ENCODE measurements at places on chromosomes 7 and 10. TPM values are rescaled to one million over a fixed set of nuclear protein-coding genes. Genes with fewer than 3 reads are reported as not detected.
A peak's percentile ranks its signal among the peaks of the same experiment; 100 is the strongest.

DNA sequence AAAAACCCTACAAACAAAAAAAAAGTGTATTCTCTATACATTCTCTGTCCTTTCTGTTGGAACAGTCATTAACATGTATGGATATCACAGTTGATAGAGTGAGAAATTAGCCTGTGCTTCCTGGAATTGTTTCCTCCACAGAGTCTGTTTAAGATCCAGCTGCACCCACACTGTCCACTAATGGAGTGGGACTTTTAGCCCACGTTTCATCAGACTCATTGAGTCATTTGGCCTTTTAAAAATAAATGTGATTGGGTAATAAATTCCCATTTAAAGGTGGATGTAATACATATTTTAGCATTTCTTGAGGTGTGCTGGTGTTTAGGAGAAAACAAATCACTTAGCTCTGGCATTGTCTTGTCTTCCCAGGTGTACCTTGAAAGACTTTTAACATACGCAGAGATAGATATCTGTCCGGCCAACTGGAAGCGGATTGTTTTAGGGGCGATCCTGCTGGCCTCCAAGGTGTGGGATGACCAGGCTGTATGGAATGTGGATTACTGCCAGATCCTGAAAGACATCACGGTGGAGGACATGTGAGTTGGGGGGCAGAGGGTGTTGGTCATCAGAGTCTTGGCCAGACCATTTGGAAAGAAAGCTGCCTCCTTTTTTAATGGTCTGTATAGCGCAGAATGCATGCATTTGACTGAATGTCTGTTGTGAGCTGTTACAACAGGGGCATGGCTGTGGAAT lies 52.3 kb upstream of the GJD4 start:
- no peaks in the 10 kb centered on the region for H3K4me1 ChIP-seq
- DNase-seq, result no peak
- H3K27ac ChIP-seq, result no peak overlapping the region
- no peaks in the 10 kb centered on the region for H3K27me3 ChIP-seq
- peaks cover 19% of the 10 kb centered on the region for H3K36me3 ChIP-seq

DNA sequence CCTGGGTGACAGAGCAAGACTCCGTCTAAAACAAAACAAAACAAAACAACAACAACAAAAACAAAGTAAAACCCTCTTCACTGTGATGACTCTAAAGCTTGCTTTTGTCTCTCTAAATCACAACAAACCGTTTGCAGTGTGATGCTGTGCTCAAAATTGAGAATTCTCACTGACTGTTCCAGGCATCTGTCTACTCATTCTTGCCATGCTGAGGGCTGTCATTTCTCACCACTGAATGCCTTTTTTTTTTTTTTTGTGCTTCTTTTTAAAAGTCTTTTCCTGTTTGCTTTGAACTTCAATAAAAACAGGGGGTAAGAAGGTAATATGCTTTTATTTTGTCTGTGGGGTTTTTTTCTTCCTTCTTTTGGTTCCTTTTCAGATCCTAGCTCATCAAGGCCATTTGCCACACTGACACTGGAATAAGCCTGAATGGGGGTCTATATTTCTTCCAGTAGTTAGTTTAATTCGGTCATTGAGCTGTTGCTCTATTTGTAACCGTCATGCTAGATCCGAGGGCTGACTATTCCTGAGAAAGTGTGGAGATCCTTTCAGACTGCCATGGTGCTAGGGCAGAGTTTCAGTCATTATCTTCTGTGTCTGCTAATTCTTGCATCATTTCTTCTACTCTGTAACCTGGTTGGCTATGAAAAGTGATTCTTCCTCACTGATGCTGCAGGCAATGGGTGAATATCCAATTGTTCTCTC lies 10.6 kb downstream of the FAS start:
- H3K4me3 ChIP-seq, result no peak overlapping the region
- peaks cover 27% of the 10 kb centered on the region for H3K4me1 ChIP-seq
- H3K27ac ChIP-seq, result no peak overlapping the region

GRCh38 chr7:98365863-98366561 lies 34.9 kb downstream of the BAIAP2L1 start:
- no peaks in the 10 kb centered on the region for H3K4me1 ChIP-seq
- H3K36me3 ChIP-seq, result no peaks in the 10 kb centered on the region
- no peak overlapping the region for H3K27ac ChIP-seq

DNA sequence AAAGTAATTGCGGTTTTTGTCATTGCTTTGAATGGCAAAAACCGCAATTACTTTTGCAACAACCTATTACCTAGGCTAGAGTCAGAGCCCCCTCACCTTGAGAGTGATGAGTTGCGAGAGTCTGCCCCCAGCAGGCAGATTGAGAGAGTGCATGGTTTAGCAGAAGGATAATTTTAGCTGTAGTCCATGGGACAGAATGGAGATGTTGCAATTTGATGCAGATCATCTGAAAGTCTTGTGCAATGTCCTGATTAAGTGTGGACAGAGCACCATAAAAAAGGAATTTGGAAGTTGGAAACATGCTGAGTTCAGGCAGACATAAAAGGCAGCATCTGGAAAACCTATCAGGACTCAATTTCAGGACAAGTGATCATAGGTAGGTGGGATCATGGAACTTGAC lies 48.7 kb downstream of the GPR141 start:
- H3K4me3 ChIP-seq, result no peak overlapping the region
- no peaks in the 10 kb centered on the region for H3K27me3 ChIP-seq
- no peak overlapping the region for H3K27ac ChIP-seq
- peak; percentile 51 for DNase-seq
- no peaks in the 10 kb centered on the region for H3K4me1 ChIP-seq
- no peaks in the 10 kb centered on the region for H3K36me3 ChIP-seq

DNA sequence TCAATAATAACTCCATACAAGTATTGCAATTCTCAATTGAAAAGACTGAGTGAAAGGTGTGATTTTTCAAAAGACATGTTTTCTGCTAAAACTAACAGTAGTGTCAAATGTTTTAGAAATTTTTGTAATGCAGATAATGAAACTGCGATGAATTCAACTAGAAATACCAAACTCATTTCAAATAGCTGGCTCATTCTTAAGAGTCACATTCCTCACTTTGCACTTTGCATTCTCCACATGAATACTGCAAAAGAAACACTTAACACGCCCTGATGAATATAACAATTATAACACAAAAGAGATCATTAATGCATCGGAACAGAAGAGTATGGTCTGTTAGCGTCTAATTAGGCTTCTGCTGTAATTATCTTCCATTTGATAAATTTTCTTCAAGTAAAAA lies 15.5 kb upstream of the TSPAN12 start:
- H3K27me3 ChIP-seq, result peaks cover 17% of the 10 kb centered on the region
- no peaks in the 10 kb centered on the region for H3K36me3 ChIP-seq
- no peaks in the 10 kb centered on the region for H3K4me1 ChIP-seq
- no peak overlapping the region for H3K27ac ChIP-seq
- no peak for DNase-seq

GRCh38 chr7:49344556-49344955 lies 420.2 kb downstream of the CDC14C start:
- no peaks in the 10 kb centered on the region for H3K36me3 ChIP-seq
- H3K4me3 ChIP-seq, result no peak overlapping the region
- no peak for DNase-seq
- no peaks in the 10 kb centered on the region for H3K4me1 ChIP-seq
- no peaks in the 10 kb centered on the region for H3K27me3 ChIP-seq

DNA sequence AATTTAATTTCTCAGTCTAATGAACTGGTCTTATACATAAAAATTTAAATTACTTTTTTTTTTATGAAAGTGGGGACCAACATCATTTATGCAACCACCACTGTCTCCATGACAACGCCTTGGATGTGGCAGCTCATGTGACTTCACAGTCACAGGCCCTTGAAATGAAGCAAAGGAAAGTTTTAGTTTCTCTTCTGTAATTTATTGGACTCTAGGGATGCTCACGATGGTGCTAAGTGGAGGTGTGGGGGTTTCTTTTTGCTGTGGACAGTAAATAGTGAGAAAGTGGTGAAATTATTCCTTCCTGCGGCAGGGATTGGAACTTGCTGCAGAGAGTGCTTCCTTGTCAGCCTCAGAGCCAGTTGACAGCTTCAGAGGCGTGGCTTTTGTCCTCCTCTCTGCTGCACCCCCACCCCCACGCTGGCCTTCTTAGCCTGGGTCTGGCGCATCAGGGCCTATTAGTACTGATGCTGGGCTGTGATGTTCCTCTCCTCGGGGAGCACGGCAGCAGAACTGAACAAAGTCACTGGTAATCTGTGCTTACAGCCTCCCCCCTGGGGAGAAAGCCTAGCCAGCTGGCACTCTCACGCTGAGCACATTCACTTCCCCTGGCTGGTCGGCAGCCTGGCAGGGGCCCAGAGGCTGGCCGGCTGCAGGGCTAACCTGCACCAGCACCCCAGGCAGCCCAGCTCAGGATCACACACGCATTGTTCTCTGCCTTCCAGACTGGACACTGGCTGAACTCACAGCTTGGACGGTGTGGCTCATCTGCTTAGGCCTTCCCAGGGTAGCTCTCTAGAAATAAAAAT lies 517.5 kb upstream of the GALNT17 start:
- DNase-seq, result peak; percentile 91
- peak overlapping the region; percentile 24 for H3K4me3 ChIP-seq
- H3K4me1 ChIP-seq, result no peaks in the 10 kb centered on the region
- H3K27ac ChIP-seq, result peak overlapping the region; percentile 54

GRCh38 chr10:91493313-91493712 lies 83.2 kb downstream of the HECTD2 start:
- H3K4me1 ChIP-seq, result no peaks in the 10 kb centered on the region
- no peak overlapping the region for H3K4me3 ChIP-seq
- DNase-seq, result peak; percentile 53
- H3K27ac ChIP-seq, result no peak overlapping the region
- no peaks in the 10 kb centered on the region for H3K27me3 ChIP-seq
- H3K36me3 ChIP-seq, result peaks cover 7% of the 10 kb centered on the region

GRCh38 chr7:801940-802381 lies 30.3 kb upstream of the SUN1 start:
- peaks cover 4% of the 10 kb centered on the region for H3K4me1 ChIP-seq
- DNase-seq, result peak; percentile 72
- H3K36me3 ChIP-seq, result no peaks in the 10 kb centered on the region
- no peak overlapping the region for H3K27ac ChIP-seq
- H3K27me3 ChIP-seq, result no peaks in the 10 kb centered on the region
- no peak overlapping the region for H3K4me3 ChIP-seq

DNA sequence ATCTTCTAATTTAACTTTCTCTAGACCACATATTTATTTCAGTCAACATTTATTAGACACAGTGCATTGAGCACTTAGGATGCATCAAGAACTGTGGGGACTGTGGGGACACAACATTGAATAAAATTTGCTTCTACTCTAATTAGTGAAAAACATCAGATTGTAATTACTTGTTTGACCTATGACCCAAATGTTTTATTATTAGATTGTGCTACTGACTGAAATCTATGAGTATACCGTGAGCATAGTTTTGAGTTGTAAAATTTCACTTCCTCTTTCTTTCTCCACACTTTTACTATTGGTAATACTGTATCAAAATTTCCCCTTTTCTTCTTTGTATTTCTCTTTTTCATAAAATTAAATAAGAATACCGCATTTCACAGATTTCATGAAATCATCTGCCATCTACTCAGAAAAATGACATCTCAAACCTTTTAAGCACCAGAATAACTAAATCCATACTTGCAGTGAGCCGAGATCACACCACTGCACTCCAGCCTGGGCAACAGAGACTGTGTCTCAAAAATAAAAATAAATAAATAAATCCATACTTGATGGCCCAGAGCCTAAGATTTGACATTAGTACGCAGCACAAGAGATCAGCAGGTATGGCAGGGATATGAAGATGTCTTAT lies 25.4 kb upstream of the INPP5F start:
- DNase-seq, result no peak
- no peaks in the 10 kb centered on the region for H3K4me1 ChIP-seq
- no peaks in the 10 kb centered on the region for H3K27me3 ChIP-seq
- H3K4me3 ChIP-seq, result no peak overlapping the region
- H3K36me3 ChIP-seq, result no peaks in the 10 kb centered on the region

GRCh38 chr10:62250594-62251198 lies 17.9 kb downstream of the RTKN2 start:
- H3K27ac ChIP-seq, result peak overlapping the region; percentile 36
- no peak for DNase-seq
- H3K36me3 ChIP-seq, result no peaks in the 10 kb centered on the region
- no peaks in the 10 kb centered on the region for H3K27me3 ChIP-seq
- H3K4me1 ChIP-seq, result peaks cover 39% of the 10 kb centered on the region

The CFTR gene
- polyA plus RNA-seq, result not detected

The RNF32 gene
- 2.3 TPM for polyA plus RNA-seq

The ANKRD1 gene
- 41.7 TPM for polyA plus RNA-seq

The ETV1 gene
- 24.9 TPM for polyA plus RNA-seq

The PLEKHA8 gene
- 4.9 TPM for polyA plus RNA-seq

The ERVW-1 gene
- polyA plus RNA-seq, result not detected

The PSD gene
- 0.99 TPM for polyA plus RNA-seq

The MMD2 gene
- polyA plus RNA-seq, result not detected

All from SK-N-SH (cell line).